ENCODE measurements at places on chromosomes 2 and 18.

GRCh38 chr18:45958730-45959129, 8.4 kb downstream of the EPG5 start:
- peak; percentile 22 for DNase-seq

DNA sequence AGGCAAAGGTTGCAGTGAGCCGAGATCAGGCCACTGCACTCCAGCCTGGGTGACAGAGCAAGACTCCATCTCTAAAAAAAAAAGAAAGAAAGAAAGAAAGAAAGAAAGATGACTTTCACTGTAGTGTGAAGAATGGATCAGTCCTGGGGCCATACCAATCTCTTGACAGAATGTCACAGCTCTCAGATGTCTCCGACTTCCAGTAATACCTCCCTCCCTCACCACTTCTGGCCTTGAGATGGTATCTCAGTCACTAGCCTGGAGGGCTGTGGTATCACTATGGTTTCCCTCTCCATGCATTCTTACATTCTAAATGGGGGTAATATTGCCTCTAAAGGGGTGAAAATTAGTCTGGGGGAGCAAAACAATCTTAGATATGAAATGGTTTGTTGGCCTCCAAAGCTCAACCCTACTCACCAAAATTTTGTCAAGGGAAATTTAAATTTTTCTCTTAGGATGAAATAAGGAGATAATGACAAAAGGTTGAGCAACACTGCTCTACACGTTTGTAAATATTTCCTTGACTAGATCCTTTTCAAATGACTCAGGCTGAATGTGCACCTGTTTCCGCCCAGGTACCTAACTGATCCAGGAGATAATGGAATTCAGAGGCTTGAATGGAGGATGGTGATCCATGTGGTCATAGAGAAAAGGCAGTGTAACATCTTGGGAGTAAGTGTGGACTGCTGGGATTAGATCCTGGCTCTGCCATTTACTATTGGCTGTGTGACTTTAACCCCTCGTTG, 19.9 kb upstream of the SPRED2 start:
- DNase-seq = peak; percentile 78

GRCh38 chr2:134250840-134251461, 2.9 kb upstream of the MGAT5 start:
- no peak for DNase-seq

- no peak for DNase-seq
These were observed 120.3 kb upstream of the UXS1 start for GRCh38 chr2:106314444-106314843.

DNA sequence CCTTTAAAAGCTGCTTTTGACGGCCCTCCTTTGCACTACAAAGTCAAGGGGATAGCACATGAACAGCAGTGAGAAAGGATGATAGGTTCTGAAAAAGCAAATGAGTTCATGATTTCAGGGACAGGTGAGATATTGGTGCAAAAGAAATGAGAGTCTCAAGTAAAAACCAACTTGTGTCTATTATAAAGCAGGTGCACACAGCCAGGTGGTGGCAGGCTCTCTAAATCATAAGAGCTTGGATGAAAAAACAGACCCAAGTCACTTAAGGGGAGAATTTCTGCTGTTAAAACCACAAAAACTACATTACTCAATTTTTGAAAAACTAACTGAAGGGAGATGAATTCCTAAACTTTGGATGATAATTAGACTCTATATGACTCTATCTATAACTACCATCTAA, 201.5 kb downstream of the SP3 start:
- DNase-seq = no peak

- peak; percentile 91 for DNase-seq
These were observed 6.3 kb upstream of the STAT1 start for GRCh38 chr2:191020221-191020741.

DNA sequence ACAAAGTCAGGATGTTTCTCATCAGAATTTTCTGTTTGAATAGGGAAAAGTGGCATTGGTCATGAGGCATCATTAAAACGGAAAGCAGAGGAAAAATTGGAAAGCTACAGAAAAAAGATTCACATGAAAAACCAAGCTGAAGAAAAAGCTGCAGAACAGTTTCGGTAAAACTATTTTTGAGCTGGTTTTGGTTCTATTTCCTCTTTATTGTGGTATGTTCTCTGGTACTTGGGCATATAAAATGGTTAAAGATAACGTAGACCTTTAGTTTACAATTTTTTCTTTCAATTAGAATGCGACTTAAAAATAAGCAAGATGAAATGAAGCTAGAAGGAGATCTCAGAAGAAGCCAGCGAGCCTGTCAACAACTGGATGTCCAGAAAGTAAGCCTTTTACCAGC, 7.6 kb downstream of the GPATCH11 start:
- DNase-seq = no peak

DNA sequence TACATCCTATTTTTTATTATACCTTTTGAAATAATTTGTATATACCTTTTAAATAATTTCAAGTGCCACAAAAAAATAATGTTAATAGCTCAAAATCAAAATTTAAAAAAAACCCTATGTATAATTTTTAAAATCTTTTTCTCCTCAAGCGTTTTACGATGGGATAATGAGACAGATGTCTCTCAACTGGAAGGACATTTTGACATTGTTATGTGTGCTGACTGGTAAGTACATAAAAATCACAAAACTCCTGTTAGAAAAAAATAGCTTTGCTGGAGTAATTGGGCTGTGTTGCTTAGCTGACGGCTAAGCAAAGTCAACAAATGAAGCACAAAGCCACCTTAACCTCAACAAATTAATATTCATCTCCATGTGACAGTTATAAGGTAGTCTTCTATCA, 198.0 kb upstream of the SIX3 start:
- DNase-seq = no peak

All from bronchial epithelial cell (primary cell).